ENCODE measurements at places on chromosomes 13 and 19.

GRCh38 chr19:12974301-12975220, 5.2 kb downstream of the DAND5 start:
- DNase-seq: no peak

DNA sequence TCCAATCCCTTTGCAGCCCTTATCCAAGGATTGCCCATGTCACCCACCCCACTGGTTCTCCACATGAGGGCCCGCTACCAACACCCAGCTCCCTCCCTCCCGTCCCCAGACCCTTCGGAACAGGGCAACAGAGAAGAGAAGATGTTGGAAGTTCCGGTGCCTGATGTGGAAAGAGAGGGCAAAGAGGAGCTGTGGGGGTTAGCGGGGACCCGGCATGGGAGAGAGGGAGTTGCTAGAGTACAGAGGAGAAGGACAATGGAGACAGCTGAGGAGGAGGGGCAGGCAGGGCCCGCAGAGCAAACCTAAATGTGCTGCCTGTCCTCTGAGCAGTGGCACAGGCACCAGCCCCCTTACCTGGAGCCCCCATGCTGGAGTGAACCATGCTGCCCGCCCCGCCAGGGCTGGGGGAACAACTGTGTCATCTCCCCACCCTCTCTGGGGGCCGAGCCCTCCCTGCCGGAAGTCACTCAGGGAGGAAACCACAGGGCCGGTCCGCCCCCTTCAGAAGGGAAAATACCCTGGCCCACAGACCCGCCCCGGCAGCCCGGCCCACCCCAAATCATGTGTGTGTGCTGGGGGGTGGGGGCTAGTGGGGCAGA, at the start of gene POU2F2:
Gene POU2F2, minus strand, starts transcription at position 417 of the 599 bp plus-strand sequence. Its CDS starts 35 bp downstream, at position 382.
- DNase-seq: no peak

GRCh38 chr19:38323291-38323690, 3.6 kb downstream of the KCNK6 start:
- DNase-seq: no peak

GRCh38 chr19:33171222-33171795, 22.8 kb upstream of the LRP3 start:
- no peak for DNase-seq

GRCh38 chr19:17873786-17874757, 2.3 kb downstream of the SLC5A5 start:
- DNase-seq: peak; percentile 62

DNA sequence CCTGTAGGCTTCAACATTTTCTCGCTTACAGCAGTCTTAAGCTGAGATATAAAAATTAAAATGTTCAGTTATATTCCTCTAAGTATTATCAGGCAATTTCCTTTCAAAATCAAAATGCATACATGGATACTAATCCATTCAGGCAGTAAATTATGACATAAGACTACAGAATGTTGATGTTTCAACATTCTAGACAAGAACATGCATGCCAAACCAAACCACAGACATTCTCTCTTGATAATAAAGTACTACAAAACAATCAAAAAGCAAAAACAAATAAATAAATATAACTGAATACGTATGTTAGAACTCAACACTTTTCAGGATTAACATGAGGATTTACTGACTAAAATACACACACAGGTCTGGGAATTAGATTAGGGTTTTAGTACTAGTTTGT, 7.7 kb downstream of the DIS3 start:
- no peak for DNase-seq
